ENCODE measurements at places on chromosomes 1 and 21. TPM values are rescaled to one million over a fixed set of nuclear protein-coding genes. Genes with fewer than 3 reads are reported as not detected.

DNA sequence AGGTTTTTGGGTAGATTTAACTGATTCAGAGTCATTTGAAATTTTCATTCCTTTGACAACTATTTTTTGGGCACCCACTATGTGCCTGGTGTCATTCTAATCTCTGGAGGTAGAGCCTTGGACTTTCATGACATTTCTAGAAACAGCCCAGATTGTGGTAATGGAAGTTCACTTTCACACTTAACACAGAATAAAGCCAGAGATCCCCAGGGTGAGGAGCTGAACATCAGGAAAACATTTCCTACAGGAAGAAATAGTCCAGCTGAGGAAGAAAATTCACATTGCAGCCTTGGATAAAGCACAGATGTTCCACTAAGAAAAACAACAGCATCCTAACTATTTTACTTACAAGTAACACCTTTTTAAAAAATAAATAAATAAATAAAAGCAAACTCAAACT, 102.4 kb upstream of the KRTAP19-8 start:
- no peak for DNase-seq

DNA sequence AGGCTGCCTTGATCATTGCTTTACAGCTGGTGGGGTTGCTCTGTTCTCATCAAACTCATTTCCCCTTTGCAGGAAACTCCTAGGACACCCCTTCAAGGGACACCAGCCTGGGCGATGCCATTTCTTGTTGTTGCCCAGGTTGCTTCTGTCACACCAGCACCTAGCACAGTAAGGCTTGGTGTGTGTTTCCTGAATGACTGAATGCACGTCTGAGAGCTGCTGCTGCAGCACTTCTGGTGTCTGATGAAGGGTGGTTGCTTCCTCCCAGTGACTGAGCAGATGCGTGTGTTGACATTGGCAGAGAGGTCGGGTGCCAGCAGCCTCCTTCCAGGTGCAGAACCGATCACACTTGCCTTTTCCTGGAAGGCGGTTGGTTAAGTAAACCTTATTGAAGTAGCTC, 477.4 kb downstream of the CAMTA1 start:
- DNase-seq: no peak

- no peak for DNase-seq
Observed at GRCh38 chr1:161707503-161707902, 474 bp downstream of the FCRLA start.

DNA sequence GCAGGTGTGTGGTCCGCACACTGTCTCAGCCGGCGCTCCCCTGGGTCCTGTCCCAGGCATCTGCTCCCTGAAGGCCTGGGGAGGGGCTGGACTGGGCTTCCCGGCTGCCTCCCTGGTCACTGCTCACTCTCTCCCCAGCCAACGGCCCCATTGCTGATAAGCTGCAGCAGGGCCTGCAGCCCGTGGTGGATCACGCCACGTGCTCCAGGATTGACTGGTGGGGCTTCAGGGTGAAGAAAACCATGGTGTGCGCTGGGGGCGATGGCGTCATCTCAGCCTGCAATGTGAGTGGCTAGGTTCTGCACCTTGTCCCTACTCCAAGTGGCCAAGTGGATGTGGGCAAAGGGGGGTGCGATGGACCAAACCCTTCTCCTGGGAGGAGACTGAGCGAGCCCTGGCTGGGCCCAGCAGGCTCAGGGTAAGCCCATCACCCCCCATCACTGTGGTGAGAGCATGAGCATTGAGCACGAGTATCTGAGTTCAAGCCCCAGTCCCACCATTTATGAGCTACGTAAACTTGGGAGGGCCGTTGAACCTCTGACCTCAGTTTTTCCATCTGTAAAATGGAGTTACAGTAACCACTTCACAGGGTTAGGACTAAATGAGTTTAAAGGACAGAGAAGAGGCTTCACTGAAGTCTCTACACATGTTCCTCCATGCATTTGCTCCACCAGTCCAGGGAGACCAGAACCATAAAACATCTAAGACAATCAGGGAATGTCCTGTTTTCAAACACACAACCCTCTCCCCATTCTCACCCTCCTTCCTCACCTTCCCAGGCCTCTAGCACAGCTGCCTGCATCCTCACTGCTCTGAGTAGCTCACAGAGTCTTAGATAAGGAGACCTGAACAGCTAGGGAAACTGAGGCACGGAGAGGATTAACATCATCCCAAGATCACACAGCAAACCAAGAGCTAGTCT, 6.5 kb downstream of the CTRC start:
- DNase-seq: no peak

DNA sequence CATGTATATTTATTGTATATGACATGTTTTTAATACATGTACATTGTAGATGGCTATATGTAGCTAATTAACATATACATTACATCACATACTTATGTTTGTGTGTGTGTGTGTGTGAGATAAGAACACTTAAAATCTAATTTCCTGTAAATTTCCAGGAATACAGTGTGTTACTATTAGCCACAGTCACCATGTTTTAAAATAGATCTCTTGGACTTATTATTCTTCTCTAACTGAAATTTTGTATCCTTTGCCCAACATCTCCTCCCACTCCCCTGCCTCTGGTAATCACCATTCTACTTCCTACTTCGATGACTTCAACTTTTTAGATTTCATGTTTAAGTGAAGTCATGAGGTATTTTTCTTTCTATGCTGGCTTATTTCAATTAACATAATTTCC, 64.8 kb downstream of the FCRL5 start:
- no peak for DNase-seq

DNA sequence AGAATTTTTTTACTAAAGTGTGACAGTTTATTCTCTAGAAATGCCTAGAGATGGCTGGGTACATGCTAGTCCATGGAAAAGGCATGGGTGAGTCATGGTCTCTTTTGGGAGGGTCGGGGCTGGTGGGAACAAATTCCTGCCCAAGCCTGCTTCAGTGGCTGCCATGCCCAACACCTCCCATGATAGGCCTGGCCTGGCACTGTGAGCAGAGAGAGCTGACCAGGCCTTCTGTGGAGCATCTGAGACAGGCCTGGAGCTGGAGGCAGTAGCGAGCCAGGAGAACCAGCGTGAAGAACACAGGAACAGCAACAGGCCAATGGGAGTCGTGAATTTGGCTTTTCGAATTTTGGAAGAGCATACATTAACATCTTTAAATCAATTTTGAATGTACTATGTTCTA, 209.2 kb downstream of the SDCCAG8 start:
- no peak for DNase-seq

Gene ALX3
- polyA plus RNA-seq: not detected

Gene FCRLA
- polyA plus RNA-seq: not detected

Gene LCE1C
- polyA plus RNA-seq: not detected

Data from left kidney (tissue), 8 donors.